ENCODE measurements at places on chromosomes 12 and 14.

- peaks cover 74% of the 10 kb centered on the region for H3K36me3 ChIP-seq
- H3K4me1 ChIP-seq = peaks cover 67% of the 10 kb centered on the region
- H3K27ac ChIP-seq = no peak overlapping the region
- no peak overlapping the region for H3K4me3 ChIP-seq
Measured at GRCh38 chr14:69711065-69711464, 55.9 kb upstream of the SRSF5 start.

- no peaks in the 10 kb centered on the region for H3K27me3 ChIP-seq
- no peak overlapping the region for H3K27ac ChIP-seq
- peaks cover 10% of the 10 kb centered on the region for H3K4me1 ChIP-seq
- peaks cover 10% of the 10 kb centered on the region for H3K36me3 ChIP-seq
- DNase-seq = no peak
Measured at GRCh38 chr12:12548713-12549112, 13.9 kb downstream of the DUSP16 start.

GRCh38 chr14:64654901-64655300 lies 49.3 kb upstream of the PLEKHG3 start:
- no peak overlapping the region for H3K4me3 ChIP-seq
- no peak overlapping the region for H3K27ac ChIP-seq
- no peak for DNase-seq
- H3K27me3 ChIP-seq = peaks cover 28% of the 10 kb centered on the region

DNA sequence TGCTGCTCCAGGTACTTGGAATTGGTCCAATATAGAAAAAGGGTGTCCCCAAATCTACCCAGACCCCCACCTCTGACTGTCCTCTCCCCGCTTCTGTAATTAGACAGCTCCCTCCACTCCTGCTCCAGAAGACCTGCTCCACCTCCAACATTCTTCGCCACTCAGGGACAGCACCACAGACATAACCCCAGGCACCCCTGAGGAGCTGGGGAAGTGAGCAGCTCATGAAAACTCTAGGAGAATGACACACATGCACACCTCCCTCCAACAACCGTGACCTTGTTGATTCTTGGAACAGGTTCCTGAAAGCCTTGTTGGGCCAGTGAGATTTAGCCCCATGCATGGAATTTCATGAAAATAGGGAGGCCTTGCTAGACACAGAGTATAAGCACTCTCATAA lies 8.2 kb downstream of the KRT4 start:
- no peak for DNase-seq
- H3K27me3 ChIP-seq = peaks cover 6% of the 10 kb centered on the region
- no peaks in the 10 kb centered on the region for H3K4me1 ChIP-seq
- no peak overlapping the region for H3K27ac ChIP-seq
- no peaks in the 10 kb centered on the region for H3K36me3 ChIP-seq
- H3K4me3 ChIP-seq = no peak overlapping the region

DNA sequence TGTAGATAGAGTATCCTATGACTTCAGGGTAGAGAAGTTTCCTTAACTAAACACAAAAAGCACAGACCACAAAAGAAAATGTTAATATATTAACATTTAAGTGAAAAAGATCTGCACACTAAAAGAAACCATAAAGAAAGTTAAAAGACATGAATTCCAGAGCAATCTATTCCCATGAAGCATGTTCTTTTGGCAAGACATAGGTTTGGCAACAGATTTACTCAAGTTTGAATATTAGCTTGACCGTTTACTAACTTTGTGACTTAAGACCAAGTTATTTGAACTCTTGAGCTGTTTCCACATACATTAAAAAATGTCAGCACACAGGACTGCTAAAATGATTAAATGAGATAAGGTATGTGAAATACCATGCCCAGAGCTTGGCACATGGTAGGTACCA lies 35.7 kb upstream of the GZMB start:
- no peak overlapping the region for H3K4me3 ChIP-seq
- no peaks in the 10 kb centered on the region for H3K27me3 ChIP-seq
- no peak for DNase-seq
- H3K27ac ChIP-seq = no peak overlapping the region
- peaks cover 30% of the 10 kb centered on the region for H3K36me3 ChIP-seq

- H3K36me3 ChIP-seq = peaks cover 80% of the 10 kb centered on the region
- H3K4me1 ChIP-seq = peaks cover 73% of the 10 kb centered on the region
- H3K4me3 ChIP-seq = peak overlapping the region; percentile 98
- DNase-seq = no peak
Measured at GRCh38 chr12:56720731-56721151, 4.4 kb downstream of the NACA start.

GRCh38 chr14:97945631-97946030 lies 1148.4 kb downstream of the VRK1 start:
- H3K27me3 ChIP-seq = no peaks in the 10 kb centered on the region
- H3K36me3 ChIP-seq = peaks cover 3% of the 10 kb centered on the region
- no peak for DNase-seq
- H3K27ac ChIP-seq = no peak overlapping the region
- no peak overlapping the region for H3K4me3 ChIP-seq
- H3K4me1 ChIP-seq = no peaks in the 10 kb centered on the region

GRCh38 chr12:5737778-5738177 lies 207.3 kb downstream of the ANO2 start:
- H3K4me1 ChIP-seq = peaks cover 6% of the 10 kb centered on the region
- no peak overlapping the region for H3K4me3 ChIP-seq
- no peak for DNase-seq

GRCh38 chr14:94466706-94467370 lies 9.2 kb downstream of the SERPINA9 start:
- H3K27me3 ChIP-seq = no peaks in the 10 kb centered on the region
- no peaks in the 10 kb centered on the region for H3K36me3 ChIP-seq
- no peaks in the 10 kb centered on the region for H3K4me1 ChIP-seq
- no peak overlapping the region for H3K27ac ChIP-seq

DNA sequence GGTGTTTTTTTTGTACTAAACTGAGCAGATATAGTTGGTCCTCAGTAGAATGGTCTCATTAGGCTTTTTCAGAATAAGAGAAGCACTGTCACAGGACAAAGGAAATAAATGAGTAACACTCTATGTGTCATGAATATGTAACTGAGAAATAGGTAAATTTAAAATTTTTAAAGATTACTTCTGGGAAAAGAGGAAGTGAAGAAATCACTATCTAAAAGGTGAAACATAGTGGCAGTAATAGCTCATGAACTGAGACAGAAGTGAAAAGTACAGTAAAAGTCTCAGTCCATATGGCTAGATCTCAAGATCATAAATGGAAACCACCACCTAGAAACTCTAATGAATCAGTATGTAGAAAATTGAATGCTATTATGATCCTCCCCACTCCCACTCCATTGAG lies 89.3 kb upstream of the TTC7B start:
- H3K27me3 ChIP-seq = no peaks in the 10 kb centered on the region
- H3K36me3 ChIP-seq = peaks cover 37% of the 10 kb centered on the region
- peak overlapping the region; percentile 23 for H3K27ac ChIP-seq
- DNase-seq = no peak
- peaks cover 28% of the 10 kb centered on the region for H3K4me1 ChIP-seq
- no peak overlapping the region for H3K4me3 ChIP-seq

DNA sequence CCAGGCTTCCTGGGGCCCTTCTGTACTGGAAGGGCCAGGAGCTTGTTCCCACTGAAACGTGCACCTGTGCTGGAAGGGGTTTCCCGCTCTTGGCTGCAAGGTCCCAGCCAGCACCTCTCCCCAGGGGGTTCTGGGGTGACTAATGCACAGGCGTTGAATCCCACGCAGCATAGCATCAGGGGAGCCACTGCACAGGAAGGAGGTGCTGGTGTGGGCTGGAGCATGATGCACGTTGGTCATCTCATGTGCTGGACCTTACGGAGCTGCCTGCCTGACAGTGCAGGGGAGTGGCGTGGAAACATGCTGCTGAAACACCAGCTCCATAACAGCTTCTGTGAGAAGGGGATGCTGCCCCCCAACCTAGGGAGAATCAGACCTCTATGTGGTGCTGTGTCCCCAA lies 623.0 kb downstream of the AACS start:
- no peak overlapping the region for H3K27ac ChIP-seq
- no peak overlapping the region for H3K4me3 ChIP-seq
- H3K36me3 ChIP-seq = no peaks in the 10 kb centered on the region
- no peaks in the 10 kb centered on the region for H3K4me1 ChIP-seq
- no peaks in the 10 kb centered on the region for H3K27me3 ChIP-seq
- DNase-seq = no peak

DNA sequence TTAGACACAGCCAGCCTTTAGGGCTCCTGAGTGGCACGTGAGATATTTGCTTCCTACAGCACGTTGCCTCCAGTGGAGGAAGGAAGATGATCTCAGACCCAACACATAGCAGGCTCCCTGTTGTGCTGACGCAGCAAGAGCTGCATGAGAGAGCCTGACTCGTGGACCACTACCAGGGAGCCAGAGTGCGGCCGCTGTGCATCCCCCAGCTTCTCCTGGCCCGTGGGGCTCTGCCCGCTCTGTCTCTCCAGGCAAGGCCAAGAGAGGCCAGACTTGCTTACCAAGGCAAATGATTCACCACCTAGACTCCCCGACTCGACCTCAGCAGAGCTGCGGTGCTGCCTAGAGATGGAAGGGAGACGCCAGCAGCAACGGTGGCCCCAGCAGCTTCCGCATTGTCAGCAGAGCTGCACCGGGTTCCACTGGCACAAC lies 37.5 kb downstream of the MAP3K9 start:
- no peaks in the 10 kb centered on the region for H3K4me1 ChIP-seq
- no peaks in the 10 kb centered on the region for H3K36me3 ChIP-seq
- no peaks in the 10 kb centered on the region for H3K27me3 ChIP-seq
- H3K4me3 ChIP-seq = no peak overlapping the region
- H3K27ac ChIP-seq = no peak overlapping the region

DNA sequence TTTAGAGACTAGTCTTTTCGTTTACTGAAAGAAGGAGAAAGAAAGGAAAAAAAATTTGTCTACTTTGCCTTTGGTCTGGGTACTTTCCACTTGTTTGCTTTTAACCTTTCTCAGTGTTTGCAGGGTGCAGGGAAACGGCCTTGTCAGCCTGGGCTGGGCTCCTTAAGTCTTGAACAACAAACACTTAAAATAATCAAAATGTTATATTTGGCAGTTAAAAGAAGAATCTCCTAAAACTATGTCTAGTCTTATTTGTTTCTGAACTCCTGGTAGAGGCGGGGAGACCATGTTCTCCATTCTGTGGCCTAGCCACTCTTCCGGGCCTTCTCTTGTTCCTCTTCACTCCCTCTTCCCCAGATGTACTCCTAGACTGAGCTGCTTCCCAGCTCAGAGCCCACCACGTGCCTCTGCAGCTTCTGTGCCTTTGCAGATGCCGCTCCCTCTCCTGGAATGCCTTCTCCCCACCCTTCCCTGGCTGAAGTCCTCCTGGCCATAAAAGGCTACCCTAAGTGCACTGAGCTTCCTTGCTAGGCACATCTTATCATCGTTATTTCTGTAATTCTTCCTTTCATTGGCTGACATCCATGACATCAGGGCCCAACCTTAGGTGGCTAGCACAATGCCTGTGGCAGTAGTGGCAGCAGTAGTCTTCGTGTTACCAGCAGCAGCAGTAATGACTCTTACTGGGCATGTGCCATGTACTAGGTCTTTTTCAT lies 432.9 kb downstream of the ZFP36L1 start:
- H3K27ac ChIP-seq = no peak overlapping the region
- no peak overlapping the region for H3K4me3 ChIP-seq
- H3K36me3 ChIP-seq = no peaks in the 10 kb centered on the region

GRCh38 chr12:535396-535795 lies 75.7 kb downstream of the B4GALNT3 start:
- no peak overlapping the region for H3K4me3 ChIP-seq
- H3K27ac ChIP-seq = no peak overlapping the region
- no peaks in the 10 kb centered on the region for H3K27me3 ChIP-seq
- H3K4me1 ChIP-seq = peaks cover 19% of the 10 kb centered on the region
- no peaks in the 10 kb centered on the region for H3K36me3 ChIP-seq
- DNase-seq = no peak

All from activated CD8-positive, alpha-beta T cell treated with anti-CD3 and anti-CD28 coated beads, Interleukin-2, amount 10 ng/mL, durations not matched to agents 7 days and 5 days (primary cell).